ENCODE measurements at places on chromosomes 6 and 20.
A peak's percentile ranks its signal among the peaks of the same experiment; 100 is the strongest.

GRCh38 chr6:89024456-89024855, 56.1 kb upstream of the PNRC1 start:
- no peak for DNase-seq

- DNase-seq = no peak
These were observed 30.5 kb downstream of the TFAP2B start for GRCh38 chr6:50848989-50849795.

DNA sequence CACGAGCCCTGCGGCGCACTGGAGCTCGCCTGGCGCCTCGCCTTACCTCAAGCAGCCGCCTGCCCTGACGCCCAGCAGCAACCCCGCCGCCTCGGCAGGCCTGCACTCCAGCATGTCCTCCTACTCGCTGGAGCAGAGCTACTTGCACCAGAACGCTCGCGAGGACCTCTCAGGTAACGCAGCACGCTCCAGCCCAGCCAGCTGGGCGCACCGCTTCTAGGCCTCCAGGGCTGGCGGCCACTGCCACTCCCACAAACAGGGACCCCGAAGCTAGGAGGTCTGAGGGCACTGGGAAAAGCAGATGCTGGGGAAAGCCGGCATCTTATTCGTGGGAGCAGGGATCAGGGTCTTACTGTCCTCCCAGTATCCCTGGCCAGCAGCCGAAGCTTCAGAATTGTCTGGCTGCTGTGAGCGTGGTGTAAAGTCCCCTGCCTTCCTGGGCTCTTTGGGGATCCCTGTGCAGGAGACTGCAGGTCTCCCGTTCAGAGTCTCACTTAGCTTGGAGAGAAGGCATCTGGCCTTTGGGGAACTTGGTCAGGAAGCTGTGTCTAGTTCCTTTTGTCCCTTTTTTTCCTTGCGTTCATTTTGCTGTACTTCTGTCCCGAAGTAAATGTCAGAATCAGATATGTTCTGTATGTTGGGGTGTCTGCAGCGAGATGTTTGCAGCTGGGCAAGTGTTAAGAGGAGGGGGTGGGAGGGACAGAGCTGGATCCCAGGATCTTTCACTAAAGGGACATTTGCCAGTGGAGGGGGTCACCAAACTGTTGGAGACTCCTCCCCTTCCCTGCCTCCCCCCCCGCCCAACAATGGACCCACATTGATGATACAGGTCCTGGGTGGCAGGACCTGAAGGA, 1.8 kb downstream of the FOXF2 start:
- no peak for DNase-seq

GRCh38 chr6:73421534-73421933, 26.9 kb downstream of the DDX43 start:
- DNase-seq = no peak

DNA sequence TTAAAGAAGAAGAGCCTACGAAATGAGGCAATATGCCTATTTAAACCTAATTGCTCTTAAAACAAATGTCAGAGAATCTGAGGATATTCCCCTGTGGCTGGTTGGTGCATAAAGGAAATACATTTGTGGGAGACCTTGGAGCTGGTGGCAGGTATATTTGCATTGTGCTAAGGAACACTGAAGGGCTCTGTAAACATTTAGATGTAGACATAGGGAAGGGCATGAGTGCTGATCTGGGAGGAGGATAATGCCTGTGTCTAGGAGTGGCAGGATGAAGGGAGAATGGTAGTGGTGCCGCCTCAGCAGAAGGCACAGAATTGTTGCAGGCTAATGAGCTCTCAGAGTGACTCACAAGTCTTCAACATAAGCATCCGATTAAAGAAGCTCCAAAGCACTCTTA, 85.8 kb downstream of the CD164 start:
- DNase-seq = no peak

- DNase-seq = no peak
These were observed 32.2 kb downstream of the COX4I2 start for GRCh38 chr20:31669876-31670275.

DNA sequence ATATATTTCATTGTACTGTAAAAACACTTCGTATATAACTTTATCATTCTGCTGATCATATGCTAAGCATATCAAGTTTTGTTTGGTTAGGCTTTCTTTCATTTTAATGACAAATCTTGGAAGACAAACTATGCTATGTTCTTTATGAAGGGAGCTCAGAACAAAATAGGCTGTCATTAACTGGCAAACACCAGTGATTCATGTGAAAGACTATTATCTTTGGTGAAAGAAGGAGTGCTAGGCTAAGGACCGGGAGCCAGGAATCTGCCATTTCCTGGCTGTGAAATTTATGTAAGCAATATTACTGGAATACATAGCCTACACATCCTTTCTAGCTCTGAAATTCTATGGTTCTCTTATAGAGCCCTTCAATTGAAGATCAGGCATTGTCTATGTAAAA, 136.2 kb upstream of the CCN2 start:
- peak; percentile 77 for DNase-seq

DNA sequence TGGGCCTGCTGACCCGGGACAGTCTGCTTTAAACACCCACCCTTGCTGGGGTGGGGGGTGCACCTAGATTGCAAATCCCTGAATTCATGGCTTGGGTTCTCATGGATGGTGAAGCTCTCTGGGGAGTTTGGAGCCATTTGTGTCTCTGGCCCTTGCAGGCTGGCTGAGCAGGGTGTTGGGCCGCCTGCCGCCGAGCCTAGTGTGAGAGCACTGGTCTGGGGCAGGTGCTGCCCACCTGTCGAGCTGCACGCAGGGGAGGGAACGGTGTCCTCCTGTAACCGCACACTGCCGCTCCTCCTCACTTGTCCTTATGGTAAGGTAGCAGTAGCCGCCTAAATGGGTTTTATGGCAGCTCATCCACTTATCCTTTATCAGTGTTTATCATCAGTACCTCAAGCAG, 143.9 kb downstream of the DTNBP1 start:
- DNase-seq = no peak

- DNase-seq = no peak
These were observed 3.0 kb downstream of the ENPP3 start for GRCh38 chr6:131640100-131640499.

GRCh38 chr20:63085151-63085861, 78.5 kb upstream of the BHLHE23 start:
- DNase-seq = no peak

DNA sequence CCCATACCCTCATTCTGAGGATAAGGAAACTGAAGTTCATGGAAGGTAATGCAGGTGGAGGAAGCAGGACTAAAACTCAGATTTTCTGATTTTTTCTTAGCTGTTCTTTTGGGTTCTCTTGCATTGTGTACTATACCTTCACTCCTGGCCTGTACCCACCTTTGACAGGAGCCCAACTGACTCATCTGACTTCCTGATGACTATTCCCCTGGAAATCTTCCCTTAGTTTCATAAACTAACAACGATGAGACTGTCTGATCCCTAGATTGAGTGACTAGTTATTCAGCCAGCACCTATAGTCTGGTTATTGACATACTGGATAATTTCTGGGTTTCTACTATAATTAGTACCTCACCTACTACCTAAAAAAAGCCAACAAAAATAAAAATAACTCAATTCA, 10.1 kb downstream of the CRYBG1 start:
- no peak for DNase-seq

DNA sequence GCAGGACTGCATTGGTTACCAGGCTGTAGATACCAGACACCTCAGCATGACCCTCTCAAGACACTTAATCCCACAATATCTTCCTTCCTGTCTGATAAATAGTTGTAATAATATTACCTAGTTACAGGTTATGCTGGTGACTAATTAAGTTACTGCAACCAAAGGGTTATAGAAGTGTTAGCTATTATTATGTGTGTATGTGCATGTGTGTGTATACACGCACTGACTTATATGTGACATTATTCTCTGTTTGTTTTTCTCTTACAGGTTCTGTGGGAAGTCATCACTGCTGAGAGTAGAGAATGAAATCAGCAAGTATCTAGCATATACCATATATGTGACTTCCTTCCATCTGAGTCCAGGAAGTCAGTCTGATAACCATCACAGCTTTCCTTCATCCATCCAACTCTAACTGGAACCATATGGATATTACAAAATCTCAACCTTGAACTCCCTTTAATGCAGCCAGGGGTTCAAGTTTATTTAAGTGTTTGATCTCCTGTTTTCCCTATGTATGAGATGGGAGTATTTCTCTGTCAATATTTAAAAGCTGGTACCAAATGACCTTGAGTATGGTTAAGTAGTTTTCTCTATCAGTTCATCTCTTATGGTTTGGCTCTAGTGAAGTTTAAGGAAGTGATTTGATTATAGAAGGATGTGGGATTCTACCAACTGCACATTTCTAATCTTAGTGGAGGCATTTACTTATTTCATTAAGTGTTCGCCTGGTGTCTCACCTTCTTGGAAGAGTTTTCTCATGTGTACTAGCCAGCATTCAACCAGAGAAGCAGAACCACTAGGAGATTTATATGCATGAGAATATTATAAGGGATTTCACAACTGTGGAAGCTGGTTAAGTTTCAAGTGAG, 313.2 kb downstream of the HIVEP2 start:
- DNase-seq = no peak

DNA sequence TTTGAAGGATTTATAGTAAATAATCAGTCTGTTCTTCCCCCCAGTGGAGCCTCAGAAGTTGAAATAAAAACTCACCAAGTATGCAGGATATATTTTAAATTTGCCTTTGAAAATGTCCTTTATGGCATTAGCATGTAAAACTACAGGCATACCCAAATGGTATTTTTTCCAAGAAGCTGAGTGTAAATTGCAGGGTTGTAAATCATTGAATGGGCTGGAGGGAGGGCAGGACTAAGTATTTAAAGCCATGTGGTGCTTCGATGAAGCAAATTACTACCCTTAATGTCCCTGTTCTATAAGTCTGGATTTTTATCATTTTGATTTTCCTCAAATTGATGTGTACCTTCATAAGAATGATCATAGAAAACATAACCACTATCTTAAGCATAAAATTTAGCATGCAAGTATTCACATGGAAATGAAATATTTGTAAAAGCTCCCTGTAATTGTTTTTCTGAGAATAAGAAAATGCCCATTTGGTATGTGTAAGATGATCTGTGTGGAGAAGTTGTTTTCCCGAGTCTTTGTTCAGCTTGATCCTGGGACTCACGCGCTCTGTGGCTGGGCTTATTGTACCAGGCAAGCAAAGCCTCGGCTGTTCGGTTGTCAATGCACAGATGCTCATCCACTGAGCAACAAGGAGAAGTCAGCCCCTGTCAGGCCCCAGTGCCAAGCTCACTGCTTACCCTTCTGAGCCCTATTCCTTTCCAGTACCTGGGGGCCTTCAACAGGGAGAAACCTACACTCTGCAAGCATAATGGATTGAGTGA, 66.7 kb downstream of the CD164 start:
- DNase-seq = no peak

DNA sequence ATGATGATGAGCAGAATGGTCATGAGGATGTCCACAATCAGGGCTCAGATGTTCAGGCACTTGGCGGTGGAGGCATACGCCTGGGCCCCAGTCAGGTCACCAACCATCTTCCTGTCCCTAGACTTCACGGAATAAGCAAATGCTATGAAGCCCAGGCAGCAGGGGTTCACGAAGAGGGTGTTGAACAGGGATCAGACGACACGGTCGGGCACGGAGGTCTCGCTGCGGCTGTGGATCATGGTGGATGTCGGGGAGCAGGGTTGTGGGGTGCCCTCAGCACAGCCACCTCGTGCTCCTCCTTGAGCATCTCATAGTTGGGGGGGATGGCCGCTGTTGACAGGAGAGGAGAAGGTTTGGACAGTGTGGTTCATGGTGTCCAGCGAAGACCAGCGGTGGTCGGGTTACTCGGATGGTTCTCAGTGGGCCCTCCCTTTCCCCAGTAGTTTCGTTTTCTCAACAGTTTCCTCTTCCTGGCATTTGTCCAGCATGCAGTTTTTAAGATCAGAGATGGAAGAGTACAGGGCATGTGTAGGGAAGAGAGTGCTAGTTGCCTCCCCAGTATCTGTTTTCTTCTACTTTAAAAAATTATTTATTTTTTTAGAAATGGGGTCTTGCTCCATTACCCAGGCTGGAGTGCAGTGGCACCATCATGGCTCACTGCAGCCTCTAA, 20.3 kb upstream of the SPDEF start:
- no peak for DNase-seq

- no peak for DNase-seq
These were observed 123.2 kb downstream of the RIN2 start for GRCh38 chr20:19881080-19881840.

GRCh38 chr20:49367113-49367512, 89.3 kb upstream of the ZNFX1 start:
- DNase-seq = no peak

GRCh38 chr6:97665446-97665845, 382.4 kb upstream of the MMS22L start:
- DNase-seq = no peak

DNA sequence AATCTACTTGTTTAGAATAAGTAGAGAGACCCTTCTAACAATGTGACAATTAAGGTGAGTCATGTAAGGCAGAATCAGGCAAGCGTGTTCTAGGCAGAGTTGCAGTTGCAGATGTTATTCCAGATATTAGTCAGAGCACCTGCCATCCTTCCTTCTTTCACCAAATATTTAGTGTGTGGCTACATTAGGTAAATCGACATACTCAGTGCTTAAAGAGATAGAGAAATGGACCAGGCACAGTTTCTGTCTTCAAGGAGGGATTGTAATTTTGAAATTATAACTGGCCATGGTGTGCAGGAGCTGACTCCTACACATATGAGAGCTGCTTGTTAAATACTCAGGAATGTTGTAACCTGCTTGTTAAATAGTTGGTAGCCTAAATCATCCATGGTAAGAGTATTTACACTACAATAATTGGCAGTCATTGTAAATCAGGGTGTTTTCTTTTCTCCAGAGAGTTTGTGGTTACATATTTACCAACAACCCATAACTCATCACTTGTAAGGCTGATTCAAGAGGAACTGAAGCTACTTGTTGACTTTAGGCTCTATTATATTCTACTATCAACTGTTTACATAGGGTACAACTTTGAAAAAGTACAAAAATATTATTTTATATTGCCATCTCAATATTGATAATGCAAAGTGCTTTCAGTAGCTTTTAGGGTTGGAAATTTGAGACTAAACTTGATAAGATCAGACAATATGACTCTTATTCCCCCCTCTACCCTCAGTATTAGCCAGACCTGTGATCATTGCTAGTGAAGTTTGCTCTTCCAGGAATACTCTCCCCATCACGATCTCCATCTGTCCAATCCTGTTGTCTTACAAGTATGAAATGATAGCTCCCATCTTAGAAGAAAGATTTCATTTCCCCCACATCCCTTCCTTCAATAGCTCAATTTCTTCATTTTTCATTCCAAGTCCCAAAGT, 607.1 kb downstream of the COL12A1 start:
- no peak for DNase-seq

DNA sequence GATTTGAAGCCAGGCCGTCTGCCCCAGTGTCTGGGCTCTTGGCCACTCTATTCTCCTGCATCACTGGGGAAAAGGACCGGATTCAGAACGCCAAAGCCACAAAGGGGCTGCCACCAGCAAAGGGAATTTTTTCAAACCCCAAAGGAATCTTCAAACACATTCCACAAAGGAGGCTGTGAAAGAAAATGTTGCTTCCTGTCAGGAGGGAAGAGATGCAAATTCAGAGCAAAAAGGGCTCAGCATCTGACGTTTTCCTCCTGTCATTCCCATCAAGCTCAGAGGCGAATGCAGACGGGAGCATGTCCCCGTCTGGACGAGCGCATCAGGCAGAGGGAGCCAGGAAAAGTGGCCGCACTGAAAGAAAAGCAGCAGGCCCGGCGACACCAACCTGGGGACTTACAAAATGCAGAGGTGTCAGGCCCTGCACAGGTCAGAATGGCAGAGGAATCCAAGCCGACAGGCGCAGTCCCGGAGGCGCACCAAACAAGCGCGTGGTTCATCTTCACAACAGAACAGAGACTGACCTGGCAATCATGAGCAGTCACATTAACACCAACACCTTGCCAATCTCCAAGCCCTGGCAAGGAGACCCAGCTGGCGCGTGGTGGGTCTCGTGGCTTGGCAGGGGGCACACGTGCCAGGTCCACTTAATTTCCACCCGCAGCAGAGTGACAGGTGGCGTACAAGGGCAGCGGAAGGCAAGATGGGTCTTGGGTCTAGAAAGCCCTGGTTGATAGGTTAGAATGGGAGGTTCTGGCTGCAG, 62.8 kb downstream of the GRM4 start:
- no peak for DNase-seq
